ENCODE measurements at places on chromosomes 2 and 18.

DNA sequence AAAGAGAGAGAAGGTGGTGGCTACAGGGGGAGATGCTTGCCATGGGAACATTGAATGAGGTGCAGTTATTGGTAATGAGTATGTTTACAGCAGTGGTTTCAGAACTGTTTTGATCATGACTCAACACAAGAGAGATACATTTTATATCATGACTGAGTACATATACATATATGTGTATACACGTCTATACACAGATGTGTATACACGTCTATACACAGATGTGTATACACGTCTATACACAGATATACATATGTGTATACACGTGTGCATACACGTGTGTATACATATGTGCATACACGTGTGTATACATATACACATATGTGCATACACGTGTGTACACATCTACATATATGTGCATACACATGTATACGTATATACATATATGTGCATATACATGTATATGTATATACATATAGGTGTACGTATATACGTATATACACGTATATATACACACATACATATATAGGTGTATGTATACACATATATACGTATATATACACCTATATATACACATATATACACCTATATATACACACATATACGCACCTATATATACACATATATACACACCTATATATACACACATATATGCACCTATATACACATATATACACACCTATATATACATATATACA lies 518.5 kb downstream of the TSN start:
- no peaks in the 10 kb centered on the region for H3K4me1 ChIP-seq
- DNase-seq = no peak
- no peaks in the 10 kb centered on the region for H3K27me3 ChIP-seq
- no peak overlapping the region for H3K4me3 ChIP-seq

DNA sequence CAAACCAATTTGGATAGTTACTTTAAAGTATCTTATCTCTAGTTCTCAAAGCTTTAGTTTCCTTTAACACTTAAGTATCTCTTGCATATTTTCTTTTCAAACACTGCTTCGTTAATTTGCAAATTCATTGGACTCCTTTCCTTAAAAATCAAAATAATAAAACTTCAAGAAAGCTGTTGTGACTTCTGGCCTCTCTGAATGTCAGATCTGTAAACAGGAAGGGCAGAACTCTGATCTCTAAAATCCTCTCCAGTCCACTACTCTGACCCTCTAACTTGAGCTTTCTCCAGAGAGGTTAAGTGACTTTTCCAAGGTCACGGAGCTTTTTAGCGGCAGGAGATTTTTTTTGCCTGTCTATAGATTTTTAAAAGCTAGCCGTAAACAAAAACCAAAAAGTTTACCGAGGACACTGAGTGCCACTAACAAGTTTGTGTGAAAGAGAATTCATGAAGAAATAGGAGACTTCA lies 155.5 kb downstream of the TGIF1 start:
- peak overlapping the region; percentile 90 for H3K27ac ChIP-seq
- DNase-seq = no peak
- no peaks in the 10 kb centered on the region for H3K36me3 ChIP-seq
- H3K4me3 ChIP-seq = peak overlapping the region; percentile 71
- H3K4me1 ChIP-seq = peaks cover 22% of the 10 kb centered on the region
- no peaks in the 10 kb centered on the region for H3K27me3 ChIP-seq

- no peak overlapping the region for H3K27ac ChIP-seq
- H3K36me3 ChIP-seq = no peaks in the 10 kb centered on the region
- no peaks in the 10 kb centered on the region for H3K27me3 ChIP-seq
- DNase-seq = no peak
- H3K4me1 ChIP-seq = peaks cover 16% of the 10 kb centered on the region
- no peak overlapping the region for H3K4me3 ChIP-seq
Measured at GRCh38 chr2:46012618-46013240, 284.5 kb upstream of the EPAS1 start.

DNA sequence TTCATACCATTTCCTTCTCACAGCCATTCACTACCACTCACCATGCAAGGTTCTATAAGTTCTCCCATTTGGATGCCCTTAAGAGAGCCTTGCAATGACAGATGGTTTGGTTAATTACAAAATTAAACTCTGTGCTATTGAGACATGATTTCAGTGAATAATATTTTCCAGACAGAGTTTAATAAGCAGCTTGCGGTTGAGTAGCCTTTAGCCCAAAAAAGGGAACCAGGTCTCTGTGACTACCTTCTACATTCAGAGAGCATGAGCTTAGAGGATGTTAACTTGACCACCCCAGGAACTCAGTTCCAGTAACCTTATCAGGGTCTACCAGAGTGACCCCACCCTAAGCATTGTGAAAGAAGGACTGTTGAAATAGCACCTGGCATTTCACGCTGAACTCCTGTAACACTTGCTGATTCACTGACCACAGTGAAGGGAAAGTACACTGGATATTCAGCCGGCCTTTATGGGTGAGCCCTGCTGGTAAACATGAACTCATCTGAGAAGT lies 1173.1 kb upstream of the ZEB2 start:
- no peaks in the 10 kb centered on the region for H3K36me3 ChIP-seq
- H3K4me1 ChIP-seq = no peaks in the 10 kb centered on the region
- no peak for DNase-seq
- no peak overlapping the region for H3K4me3 ChIP-seq

DNA sequence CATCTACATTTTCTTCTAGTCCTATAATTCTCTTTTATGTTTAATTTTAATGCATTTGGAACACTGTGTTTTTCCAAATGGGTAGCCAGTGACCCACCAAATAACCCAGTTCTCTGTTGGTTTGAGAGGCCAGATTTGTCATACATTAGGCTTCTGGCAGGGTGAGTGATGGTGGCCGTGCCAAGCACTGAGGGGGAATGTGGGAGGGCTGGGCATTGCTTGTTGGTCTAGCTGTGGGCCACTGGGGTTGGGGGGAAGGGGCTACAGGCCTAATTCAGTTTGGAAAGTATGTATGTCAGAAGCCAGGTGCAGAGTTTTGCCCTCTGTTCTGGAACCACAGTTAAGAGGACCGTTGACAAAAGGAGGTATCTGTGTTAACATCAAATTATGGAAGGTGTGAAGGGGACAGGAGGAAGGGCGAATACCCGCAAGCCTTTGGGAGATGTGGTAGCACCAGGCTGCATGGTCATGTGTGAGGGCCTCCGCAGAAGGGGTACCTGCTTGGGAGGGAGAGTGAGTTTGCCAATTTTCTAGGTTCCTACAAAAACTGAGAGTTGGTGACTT lies 38.1 kb upstream of the SCLY start:
- H3K4me3 ChIP-seq = no peak overlapping the region
- no peak for DNase-seq
- H3K27me3 ChIP-seq = no peaks in the 10 kb centered on the region
- H3K27ac ChIP-seq = no peak overlapping the region

DNA sequence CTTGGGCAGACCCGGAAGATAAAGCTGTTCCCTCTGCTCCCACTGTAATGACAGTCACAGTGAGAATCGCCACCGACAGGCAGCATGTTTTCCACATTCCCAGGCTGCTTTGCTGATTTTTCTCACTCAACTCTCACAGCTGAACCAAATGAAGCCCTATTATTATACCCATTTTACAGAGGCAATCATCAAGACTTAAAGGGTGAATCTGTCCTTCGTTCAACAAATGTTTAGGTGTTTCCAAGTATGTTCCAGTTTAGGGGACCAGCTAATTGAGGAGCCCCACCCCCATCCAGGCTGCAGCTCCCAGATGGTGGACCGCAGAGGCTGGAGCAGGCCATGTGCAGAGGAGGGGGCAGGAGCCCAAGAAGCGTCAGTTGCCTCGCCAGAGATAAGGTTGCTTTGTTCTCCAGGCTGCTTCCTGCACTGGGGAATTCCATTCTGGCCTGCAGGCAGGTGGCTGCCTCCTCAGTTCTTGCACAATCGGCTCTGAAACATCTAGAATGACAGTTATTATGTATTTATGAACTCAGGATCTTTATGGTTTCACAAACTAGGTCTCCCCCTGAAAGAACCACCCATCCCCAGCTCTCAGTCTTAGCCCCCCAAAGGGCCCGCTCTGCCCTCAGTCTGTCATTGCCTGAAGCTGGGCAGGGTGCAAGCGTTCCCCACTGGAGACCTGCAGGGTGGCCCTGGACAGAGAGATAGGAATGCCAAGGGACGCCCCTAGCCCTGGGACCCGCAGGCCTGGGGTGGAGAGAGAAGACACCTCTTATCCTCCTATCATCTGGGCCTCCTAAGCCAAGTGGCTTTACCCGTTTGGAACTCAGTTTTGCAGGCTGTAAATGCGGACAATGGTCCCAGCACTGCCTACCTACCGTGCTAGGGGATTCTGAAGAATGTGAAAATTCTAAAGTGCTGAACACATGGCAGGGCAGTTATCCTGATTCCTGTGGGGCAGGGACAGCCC lies 49.1 kb upstream of the MYCN start:
- H3K27ac ChIP-seq = no peak overlapping the region
- DNase-seq = no peak
- no peaks in the 10 kb centered on the region for H3K4me1 ChIP-seq

DNA sequence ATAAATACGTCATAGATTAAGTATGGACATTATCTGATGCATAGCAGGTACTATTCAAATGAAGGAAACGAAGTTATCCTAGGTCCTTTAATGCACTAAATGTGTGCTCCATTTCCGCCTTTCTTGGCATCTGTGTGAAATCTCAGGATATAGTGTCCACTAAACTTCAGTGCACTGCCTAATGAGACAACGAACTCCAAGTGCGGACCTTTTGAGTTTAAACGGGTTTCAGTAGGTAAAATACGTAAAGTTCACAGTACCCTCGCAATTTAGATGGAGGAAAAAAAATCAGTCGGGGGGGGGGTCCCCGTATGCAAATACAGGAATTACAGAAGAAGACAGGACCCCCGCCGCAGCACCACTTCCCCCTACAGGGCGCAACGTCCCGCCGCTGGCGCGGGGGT lies 729 bp upstream of the REL start:
- H3K36me3 ChIP-seq = no peaks in the 10 kb centered on the region
- DNase-seq = no peak
- peak overlapping the region; percentile 85 for H3K4me3 ChIP-seq
- peak overlapping the region; percentile 93 for H3K27ac ChIP-seq
